NCI-H446 (cell line): ENCODE measurements at places on chromosomes 3 and 15.

GRCh38 chr3:15186101-15186476 is 20.0 kb upstream of the CAPN7 start:
- no peak for DNase-seq

- DNase-seq = no peak
Observed at GRCh38 chr3:13459605-13460340, 20.3 kb upstream of the HDAC11 start.

DNA sequence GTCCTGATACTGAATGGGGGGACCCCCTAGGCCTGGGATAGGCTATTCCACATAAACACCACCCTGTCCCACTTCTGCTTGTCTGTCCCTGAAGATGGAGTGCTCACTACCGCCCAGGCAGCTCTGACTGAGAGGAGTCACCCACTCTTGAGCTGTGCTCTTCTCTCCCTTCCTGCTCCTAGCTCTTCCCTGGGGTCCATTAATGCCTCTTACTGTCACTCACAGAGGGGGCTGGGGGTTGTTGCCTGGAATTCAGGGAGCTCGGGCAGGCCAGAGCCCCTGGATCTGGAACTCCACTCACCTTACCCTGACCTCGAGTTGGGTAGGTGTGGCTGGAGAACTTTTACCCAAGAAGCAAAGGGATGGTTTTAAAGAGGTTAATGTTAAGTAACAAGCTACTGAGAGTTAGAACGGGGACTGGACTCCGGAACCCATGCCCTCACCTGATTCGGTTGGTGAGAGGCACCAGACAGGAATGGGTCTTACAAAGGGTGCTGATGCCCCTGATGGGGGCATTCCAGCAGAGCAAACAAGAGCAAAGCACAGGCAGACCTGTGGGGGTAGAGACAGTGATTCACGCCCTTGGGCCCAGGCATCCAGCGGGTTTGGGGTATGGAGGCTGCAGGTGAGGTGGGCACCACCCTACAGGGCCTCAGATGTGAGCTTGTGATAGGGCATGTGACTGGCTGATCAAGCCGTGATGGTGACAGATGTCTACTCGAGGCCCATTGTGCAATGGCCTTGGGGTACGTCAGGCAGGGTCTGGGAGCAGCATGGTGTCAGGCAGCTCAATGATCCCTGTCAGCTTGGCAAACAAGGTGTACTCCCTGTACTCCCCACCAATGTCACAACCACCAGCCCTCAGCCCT is 5.4 kb downstream of the NBEAL2 start:
- no peak for DNase-seq

DNA sequence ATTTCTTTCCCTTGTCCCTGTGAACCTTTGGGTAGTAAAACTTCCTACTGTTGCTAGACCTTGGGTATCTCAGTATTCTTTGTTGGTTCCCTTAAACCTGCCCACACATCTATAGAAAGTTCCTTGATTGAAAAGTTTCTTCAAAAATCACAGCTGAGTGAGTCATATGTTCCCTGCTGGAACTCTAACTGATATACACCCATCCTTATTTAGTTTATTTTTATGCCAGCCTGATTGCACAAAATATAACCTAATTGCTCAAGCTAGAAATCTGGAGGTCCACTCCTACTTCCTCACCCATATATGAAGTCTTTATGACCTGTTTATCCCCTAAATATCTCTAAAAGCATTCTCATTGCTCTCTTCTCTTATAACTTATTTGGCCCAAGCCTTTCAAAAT is 13.7 kb upstream of the GJD2 start:
- DNase-seq = no peak

- DNase-seq = no peak
Observed at GRCh38 chr3:150412561-150413231, 4.6 kb downstream of the TSC22D2 start.

GRCh38 chr3:48086705-48087104 is 70.5 kb upstream of the MAP4 start:
- no peak for DNase-seq

GRCh38 chr15:48644827-48645557 is 517 bp downstream of the FBN1 start:
- no peak for DNase-seq

GRCh38 chr3:144663456-144664436 is 692.1 kb downstream of the DIPK2A start:
- no peak for DNase-seq

DNA sequence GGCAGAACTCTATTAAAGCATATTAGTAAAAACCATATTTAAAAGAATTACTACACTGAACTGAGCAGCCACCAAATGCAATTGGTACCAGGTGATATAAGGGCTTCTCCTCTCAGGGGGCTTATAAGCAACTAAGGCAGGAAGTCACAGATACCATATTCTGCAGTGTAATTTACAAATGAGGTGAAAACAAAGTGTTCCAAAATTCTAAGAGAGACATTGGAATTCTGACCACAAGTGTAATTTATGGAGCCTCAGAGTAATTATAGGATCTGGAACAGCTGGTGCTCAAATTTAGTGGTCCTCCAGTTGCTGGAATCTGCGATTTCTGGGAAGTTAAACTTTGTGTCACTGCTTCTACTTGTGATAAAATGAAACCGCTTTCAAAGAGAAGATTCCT is 3.1 kb upstream of the NR1I2 start:
- DNase-seq = no peak

GRCh38 chr3:147431751-147432150 is 22.6 kb downstream of the ZIC1 start:
- no peak for DNase-seq

DNA sequence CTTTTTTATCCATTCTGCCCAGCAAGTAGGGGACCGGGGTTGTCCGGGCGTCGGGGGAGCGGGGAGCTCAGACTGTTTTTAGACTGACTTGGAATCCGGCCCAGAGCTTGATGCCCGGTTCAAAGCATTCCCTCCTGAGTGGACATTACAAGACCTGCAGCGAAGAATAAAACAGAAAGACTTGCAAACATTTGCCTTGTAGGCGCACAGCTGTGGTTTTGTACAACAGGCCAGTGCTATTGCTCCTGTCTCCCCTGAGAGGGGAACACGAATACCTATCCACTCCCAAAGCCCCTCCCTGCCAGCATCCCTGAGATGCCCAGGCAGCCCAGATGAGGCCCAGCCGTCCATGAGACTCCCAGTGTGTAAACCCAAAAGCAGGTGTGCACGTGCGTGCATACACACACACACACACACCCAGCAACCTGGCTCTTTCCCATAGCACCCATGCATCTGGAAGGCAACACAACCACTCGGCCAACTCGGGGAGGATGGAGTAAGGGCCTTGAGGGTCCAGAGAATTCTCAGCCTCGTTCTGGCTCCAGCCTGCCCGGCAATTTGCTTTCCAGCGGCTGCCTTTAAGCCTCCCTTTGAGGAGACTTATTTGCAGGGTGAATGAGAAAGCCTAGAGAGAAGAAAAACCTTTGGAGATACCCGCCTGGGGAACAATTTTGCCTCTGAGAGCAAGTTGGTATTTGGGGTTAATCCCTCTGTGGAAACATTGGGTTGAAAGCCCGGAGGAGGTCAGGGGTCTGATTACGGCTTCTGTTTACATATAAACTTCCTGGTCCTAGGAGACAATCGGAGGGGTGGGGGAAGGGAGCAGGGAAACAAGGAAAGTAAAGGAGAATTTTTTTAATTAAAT is 161.0 kb upstream of the HES1 start:
- DNase-seq = no peak

DNA sequence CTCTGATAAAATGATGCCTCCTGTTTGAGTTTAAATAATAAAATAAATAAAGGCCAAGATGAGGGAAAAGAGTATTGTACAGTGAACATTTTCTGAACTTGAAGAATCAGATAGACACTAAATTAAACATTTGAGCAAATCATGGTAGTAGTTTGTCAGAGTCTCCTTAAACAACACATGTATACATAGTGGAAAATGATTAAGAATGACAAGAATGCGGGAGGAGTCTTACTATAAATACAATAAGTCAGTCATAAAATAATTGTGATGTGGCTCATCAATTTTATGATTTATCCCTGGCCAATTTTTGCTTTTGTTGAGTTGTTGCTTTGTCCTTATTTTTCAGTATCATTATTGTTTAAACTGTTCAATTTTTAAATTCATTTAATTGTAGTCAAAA is 158.0 kb upstream of the TMC3 start:
- no peak for DNase-seq

DNA sequence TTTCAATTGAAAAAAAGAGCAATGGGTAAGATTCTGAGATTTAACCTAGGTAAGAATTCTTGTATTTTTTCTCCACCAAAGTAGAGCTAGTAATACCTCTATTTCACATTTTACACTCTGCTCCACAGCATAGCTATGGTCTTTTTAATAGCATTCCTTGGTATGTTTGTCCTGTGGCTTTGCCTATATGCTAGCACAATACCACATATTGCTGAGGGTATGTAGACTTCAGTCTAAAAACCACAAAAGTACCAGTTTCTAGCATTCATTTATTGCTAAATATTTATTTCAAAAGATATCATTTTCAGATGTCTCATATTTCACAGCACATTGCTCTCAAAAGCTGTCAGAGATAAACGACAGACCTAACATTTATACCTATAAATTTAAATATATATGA is 18.2 kb upstream of the EOGT start:
- DNase-seq = no peak

- DNase-seq = no peak
Observed at GRCh38 chr3:65291448-65292125, 603.8 kb upstream of the ADAMTS9 start.

GRCh38 chr3:158249183-158249582 is 139.3 kb downstream of the RSRC1 start:
- DNase-seq = no peak

DNA sequence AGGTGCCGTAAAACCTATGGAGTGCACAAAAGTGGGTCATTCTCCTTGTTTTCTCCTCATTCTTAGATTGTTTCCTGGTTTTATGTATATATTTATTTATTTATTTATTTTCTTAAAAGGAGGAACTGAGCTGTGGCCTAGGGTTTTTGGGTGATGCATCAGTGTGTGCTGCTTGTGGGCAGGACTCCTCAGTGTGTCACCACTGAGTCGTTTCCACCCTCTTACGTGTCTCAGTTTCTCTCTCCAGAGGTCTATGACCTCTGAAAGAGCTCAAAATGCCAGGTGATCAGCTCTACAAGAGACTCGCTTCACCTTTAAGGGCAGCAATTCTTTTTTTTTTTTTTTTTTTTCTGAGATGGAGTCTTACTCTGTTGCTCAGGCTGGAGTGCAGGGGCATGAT is 72.9 kb downstream of the CD200 start:
- no peak for DNase-seq

- DNase-seq = no peak
Observed at GRCh38 chr15:26113296-26113695, 250.2 kb upstream of the ATP10A start.

GRCh38 chr3:166285001-166285400 is 447.8 kb upstream of the BCHE start:
- no peak for DNase-seq

GRCh38 chr3:111961461-111962164 is 17.2 kb upstream of the ABHD10 start:
- DNase-seq = no peak

DNA sequence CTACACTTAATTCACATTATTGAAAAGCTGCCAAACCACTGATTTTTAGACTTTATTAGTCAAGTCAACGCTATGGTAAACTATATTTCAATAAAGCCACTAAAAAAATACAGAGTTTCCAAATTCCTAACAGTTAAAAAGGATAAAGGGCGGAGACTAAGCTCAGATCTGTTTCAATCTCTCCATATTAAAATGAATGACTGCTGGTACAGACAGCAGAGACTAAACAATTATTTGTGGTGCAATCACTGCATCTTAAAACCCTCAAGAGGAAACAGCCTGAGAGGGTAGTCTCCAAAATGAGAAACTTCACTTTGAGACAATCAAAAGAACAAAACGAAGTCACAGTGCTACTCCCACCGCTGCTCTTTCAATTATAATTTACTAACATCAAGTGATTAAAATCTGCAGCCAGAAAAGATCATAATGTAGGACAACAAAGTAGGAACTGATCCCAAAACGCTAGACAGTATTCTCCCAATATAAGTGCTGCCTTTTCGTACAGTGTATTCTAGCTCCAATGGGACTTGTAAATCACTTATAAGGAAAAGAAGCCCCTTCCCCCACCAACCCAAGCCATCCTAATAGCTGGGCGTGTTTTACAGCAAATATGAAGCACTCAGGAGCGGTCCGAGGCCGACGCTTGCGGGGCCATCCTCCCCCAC is 1.2 kb downstream of the UBP1 start:
- DNase-seq = no peak

DNA sequence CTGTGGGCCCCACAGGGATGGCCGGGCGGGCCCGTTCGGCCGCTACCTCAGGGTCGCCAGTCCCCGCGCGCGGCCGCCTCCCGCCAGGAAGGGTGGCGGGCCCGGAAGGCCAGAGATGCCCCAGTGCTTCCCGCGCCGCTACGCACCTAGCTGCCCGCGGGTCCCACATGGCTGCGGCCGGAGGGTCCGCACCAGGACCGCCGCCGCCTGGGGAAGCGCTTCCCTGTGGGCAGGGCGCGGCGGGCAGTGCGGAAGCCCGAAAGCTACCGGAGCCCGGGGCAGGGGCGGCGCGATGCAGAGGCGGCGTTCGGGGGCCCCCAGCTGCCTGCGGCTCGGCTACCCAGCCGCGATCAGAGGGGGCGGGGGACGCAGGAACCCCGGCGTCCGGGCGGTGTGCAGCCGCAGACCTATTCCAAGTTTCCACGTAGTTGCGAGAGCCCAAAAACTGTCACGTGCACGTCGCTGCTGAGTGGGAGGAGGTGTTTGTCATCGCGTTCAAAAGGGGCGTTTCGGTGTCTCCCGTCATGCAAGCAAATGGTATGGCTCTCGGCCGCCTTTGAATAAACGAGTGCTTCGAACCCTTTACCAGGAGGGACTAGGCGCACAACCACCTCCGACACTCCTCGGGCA is at the start of gene TRANK1:
Gene TRANK1 (minus strand): TSS at position 414 of the 630 bp plus-strand sequence. CDS start 245 bp downstream, at position 169.
- DNase-seq = no peak

- DNase-seq = no peak
Observed at GRCh38 chr3:179438841-179439240, 12.4 kb downstream of the GNB4 start.

- no peak for DNase-seq
Observed at GRCh38 chr3:57545636-57546268, 1.6 kb upstream of the DNAH12 start.

GRCh38 chr3:150388498-150389418 is 19.3 kb upstream of the TSC22D2 start:
- DNase-seq = no peak

DNA sequence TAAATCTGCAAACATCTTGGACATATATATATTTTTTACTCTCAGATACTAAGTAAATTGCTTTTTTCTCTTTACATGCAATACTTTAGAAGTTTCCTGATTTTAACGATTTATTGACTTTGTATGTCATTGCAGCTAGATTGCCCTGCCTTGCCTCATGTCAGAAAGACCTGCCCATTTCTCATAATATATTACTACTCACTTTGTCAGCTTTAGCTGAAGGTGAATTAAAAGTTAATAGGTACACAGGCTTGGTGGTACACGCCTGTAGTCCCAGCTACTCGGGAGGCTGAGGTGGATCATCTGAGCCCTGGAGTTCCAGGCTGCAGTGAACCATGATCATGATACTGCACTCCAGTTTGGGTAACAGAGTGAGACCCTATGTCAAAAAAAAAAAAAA is 52.8 kb downstream of the PLS1 start:
- no peak for DNase-seq

DNA sequence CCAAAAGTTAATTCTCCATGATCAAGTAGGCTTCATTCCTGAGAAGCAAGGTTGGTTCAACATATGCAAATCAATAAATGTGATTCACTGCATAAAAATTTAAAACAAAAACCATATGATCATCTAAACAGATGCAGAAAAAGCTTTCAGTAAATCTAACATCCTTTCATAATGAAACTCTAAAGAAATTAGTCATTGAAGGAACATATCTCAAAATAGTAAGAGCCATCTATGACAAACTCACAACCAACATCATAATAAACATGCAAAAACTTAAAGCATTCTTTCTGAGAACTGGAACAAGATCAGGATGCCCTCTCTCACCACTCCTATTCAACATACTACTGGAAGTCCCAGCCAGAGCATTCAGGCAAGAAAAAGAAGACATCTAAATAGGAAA is 254.1 kb downstream of the AGBL1 start:
- no peak for DNase-seq
